NCI-H526 treated with DMSO at 0.1 percent for 48 hours (cell line): ENCODE measurements at places on chromosomes 11 and 22.

GRCh38 chr11:4825132-4825531 lies 4.0 kb downstream of the OR51F2 start:
- no peak for DNase-seq

DNA sequence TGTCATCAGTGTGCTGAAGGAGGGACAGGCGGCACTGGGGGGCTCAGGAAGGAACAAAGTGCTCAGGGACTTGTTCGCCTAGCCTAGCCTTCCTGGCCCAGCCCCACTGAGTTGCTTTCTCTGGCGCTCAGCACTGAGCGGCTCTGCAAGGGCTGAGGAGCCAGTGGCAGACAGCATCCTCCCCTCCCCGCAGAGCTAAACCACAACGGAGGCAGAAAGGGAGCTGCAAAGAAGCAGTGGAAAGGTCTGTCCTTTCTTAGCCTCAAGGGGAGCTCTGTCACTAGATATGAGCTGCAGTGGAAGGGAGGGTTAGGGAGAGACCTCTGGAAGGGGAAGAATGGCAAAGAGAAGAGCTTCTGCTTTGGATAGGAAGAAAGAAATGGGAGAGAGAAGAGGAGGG lies 89.7 kb upstream of the PHOX2A start:
- DNase-seq, result no peak

- no peak for DNase-seq
Observed at GRCh38 chr11:8089791-8090510, 8.9 kb downstream of the TUB start.

GRCh38 chr11:58513747-58514367 lies 6.0 kb upstream of the OR5B21 start:
- peak; percentile 20 for DNase-seq

DNA sequence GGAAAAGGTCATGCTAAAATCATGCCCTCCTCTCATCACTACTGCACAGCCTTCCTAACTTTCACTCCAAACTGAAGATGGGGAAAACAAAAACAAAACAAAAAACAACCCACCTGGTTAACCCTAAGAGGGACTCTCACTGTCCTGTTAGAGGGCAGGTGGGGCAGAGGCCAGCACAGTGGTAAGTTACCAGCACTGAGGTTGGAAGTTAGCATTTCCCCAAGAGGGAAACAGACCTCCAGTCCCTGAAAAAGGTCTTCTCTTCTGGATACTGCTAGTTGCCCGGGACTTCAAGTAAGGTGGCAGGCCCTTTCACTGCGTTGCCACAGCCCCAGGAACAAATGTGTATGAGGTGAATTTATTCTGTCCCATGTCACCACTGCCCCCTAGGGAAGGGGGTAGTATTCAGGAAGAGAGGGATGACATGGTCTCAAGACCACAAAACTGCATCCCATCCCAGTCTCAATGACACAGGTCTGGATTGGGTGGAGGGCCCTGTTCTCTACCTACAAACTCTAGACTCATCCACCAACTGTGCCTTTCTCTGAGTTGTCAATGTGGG lies 792 bp upstream of the ADAMTS8 start:
- DNase-seq, result no peak

DNA sequence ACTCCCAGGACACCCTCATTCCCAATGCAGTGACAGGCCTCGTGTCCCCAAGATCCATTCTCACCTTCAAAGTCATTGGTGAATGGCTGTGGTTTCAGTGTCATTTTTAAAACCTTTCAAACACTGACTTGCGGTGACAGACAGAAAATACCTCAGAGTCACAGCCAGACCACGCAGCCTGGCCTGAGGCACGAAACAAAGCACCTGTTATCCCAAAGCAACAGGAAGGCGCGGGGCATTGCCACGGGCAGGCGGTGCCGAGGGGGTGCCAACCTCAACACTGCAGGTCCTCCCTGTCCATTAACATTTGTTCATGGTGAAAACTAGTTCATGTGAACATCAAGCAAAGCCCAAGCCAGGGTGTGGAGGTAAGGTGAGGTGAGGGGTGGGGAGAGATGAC lies 38.2 kb downstream of the RPUSD4 start:
- no peak for DNase-seq

DNA sequence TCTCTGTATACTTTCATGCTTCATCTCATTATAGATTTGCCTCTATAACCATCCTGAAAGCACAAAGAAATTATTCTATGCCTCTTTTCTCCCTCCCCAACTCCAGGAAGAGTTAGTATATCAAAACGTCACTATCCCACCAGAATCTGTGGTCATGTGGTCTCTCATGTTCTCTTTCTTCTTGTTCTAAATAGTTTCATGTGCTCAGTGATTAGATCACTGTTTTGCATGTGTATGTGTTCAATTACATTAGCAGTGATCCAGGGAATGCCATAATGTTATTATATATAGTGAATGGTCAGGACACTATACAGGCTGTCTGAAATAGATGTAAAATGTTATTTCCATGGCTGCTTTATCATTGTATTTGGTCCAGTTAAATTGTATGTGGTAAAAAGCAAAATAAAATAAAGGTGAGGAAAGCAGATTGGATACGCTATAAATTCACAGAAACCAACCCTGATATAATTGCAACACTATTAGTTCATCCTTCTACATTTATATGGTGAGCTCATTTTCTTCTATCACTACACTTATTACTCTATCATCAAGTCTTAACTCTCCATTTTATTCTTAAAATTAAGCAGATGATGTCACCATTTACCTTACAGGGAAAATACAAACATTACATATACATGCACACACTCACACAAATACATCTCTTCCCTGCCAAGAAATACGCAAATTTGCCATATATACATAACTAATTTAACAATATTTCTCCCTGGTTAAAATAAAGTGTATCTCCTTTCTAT lies 26.9 kb upstream of the ANO5 start:
- DNase-seq, result no peak

GRCh38 chr22:44686873-44687600 lies 15.0 kb upstream of the PRR5 start:
- DNase-seq, result no peak

DNA sequence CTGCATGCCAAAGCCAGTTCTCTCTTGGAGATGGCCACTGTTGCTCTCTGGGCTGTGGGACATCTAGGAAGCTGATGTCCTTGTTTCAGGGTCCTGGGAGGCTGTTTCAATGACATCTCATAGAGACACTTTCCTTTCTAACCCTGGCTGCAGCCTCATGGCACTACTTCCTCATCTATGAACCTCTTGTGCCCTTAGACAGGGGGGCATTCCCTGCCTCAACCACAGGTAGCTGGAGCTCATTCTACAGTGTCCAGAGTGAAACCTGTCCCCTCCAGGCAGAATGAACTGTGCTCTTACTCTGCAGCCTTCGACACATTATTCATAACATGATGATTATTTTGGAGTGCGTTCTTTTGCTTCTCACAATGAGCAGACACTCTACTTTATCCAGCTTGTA lies 309.2 kb downstream of the ST3GAL4 start:
- DNase-seq, result no peak

DNA sequence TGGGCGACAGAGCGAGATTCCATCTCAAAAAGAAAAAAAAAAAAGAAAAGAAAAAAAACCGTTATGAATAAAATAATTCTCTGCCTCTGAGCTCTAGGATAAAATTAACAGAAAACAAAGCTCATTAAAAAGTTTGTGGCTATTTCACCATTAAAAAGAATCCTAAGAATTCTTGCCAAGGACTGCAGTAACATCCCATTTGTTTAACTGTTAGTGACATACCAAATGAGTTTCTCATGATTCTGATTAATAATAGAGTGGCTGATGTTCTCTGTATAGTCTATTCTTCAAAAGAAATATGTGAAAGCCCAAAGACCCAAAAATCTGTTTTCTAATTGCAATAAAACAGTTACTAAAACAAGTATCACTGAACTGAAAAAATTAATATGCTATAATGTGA lies 19.7 kb downstream of the CLNS1A start:
- DNase-seq, result no peak

GRCh38 chr11:26779074-26779865 lies 57.4 kb upstream of the SLC5A12 start:
- DNase-seq, result no peak

DNA sequence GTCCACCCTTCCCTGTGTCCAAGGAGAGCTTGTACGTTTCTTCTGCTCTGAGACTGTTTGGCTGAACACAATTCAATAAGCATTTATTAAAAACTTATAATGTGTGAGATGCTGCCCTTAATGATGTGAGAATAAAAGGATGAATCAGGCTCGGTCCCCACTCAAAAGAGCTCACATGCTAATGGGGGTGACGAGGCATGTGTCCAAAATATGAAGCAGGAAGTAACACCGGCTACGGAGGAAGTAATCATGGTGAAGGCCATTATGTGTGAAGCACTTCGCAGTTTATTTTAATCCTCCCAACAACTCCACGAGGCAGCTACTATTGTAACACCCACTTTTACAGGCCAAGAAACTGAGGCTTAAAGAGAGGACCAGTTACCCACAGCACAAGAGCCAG lies 3.4 kb upstream of the RASD2 start:
- DNase-seq, result no peak

- DNase-seq, result no peak
Observed at GRCh38 chr11:10622957-10623791, 54.7 kb upstream of the LYVE1 start.

DNA sequence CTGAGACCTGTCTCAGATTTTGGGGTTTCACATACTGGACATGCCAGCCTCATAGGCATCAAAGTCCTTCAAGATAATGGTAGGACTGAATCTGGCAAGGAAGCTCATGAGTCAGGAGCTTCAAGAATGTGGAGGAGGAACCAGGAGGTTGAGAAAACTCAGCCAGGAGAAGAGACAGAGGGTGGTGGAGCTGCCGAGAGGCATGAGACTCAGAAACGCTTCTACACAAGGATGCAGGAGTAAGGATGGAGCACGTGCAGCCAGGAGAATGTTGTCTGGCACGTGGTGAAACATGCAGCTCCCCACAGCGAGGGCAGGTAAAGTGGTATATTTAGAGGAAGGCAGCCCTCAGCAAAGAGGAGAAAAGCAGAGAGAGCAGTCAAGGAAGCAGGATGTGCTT lies 148.7 kb upstream of the ISX start:
- DNase-seq, result no peak

- DNase-seq, result no peak
Observed at GRCh38 chr11:57728829-57729228, 12.5 kb upstream of the SELENOH start.

GRCh38 chr11:10770626-10771254 lies 19.7 kb downstream of the CTR9 start:
- DNase-seq, result peak; percentile 9

DNA sequence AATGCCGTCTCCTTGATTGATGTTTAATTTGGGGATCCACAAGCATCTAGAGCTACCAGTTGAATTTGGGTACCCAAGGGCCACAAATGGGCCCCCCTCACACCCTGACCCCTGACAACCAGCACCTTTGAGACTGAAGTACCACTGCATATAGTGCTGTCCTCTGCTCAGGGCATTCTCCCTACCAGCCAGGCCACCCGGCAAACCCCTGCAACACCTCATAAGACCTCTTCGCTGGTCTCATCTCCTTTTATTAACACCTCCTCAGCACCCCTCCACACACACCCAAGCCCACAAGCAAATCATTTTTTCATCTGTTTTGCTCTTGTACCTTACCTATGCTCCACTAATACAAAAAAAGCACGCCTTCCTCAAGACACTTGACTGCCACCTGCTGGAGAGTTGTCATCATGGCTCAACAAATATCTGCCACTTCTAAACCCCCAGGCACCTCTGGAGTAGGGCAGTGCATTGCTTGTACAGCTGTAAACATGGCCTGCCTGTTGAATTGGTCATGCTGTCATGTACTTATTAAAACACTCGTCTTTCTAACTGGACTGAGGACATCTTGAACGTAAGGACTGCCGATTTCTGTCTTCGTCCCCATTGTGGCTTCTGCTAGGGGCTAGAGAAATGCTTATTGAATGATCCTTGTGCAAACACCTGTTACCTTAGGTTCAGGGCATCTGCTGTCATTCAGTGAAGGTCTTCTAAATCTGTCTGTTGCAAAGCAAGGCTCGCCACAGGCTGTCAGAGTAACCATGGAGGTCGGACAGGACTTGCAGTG lies 66.5 kb downstream of the BMAL1 start:
- peak; percentile 60 for DNase-seq

DNA sequence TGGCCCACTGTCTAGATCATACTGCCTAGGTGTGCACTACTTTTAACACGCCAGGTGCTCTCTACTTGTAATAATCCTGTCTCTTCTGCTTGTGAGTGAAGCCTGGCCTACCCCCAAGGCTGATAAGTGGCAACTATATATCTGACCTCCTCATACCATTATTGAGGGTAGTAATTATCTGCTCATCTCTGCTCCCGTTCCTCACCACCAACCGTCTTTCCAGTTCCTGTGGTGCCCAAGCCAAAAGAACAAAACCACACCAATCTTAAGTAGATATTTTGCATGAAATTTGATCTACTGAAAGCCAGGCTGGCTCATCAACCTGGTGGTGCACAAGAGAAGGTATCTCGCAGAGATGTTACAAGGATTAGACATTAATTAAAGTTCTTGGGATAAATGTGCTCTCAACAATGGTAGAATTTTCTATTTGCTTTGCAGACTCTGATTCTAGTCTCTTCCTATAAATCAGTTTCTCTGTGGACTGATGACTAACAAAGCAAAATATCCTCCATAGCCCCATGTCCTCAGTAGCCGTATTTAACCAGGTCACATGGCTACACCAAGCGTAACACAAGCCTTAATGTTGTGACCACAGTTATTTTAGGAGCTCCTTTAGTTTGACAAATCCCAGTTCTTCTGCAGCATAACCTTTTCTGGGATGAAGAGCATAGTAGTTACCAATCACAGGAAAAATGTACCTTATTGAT lies 267.2 kb downstream of the NTM start:
- peak; percentile 99 for DNase-seq

DNA sequence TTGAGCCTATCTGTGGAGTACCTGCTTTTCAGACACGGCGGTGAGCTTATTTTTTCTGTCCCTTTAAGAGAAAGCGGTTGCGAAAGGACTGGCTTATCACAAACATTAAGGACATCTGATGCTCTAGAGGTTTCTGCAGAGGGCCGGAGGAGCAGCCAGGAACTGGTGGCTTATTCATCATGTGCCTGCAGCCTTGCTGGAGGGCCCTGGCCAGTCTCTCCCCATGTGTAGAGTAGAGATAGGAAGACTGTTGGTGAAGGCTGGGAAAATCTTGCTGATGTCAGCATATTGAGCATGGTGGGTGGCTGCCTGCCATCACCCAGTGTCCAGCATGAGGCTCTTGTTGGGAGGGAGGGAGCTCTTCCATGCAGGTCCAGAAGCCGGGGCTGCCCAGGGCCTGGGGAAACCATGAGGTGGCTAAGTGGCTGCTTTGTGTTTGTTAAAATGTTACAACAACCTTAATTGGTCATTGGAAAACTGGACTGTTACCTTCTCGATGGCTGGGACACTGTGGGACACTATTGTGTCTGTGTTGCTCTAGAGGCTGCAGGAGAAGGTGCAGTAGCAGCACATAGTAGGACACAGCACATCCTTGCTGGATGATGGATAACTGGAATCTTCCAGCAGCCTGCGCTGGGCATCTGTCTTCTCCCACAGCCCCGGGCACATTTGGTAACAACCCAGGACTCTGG lies 54.3 kb downstream of the TSPAN18 start:
- no peak for DNase-seq

- no peak for DNase-seq
Observed at GRCh38 chr11:120346233-120346632, 10.0 kb downstream of the ARHGEF12 start.

DNA sequence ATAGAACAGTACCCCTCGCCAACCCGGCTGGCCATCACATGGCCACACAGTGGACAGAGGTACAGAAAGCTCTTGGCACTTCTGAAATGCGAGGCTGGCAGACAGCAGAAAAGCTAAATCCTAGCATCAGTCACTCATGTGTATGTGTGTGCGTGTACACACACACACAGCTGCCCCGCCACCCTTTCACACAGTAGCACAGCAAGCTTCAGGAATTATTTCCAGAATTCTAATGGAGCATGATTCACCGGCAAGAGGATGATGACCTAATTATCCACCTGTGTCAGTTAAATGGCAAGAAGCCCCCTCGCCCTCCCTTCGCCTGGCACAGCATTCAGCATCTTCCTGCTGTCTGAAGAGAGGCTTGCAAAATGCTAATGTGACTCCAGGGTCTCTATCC lies 336.0 kb downstream of the SHANK2 start:
- no peak for DNase-seq
